ENCODE measurements at places on chromosomes 6 and 20. TPM values are rescaled to one million over a fixed set of nuclear protein-coding genes. Genes with fewer than 3 reads are reported as not detected.

ZC2HC1B gene
- total RNA-seq: not detected

PBOV1 gene
- not detected for total RNA-seq

LIN28B gene
- not detected for total RNA-seq

C6orf141 gene
- total RNA-seq: not detected

ADGRB3 gene
- total RNA-seq: 0.83 TPM

TGM3 gene
- total RNA-seq: not detected

FAM83D gene
- 7.8 TPM for total RNA-seq

DUSP15 gene
- total RNA-seq: 0.20 TPM

MRS2 gene
- total RNA-seq: 15.3 TPM
